ENCODE measurements at places on chromosomes 13 and 19. TPM values are rescaled to one million over a fixed set of nuclear protein-coding genes. Genes with fewer than 3 reads are reported as not detected.

Gene ZNF813
- 0.81 TPM for total RNA-seq

Gene ZNF177
- total RNA-seq, result 3.0 TPM

Gene NECTIN2
- total RNA-seq, result 83.9 TPM

Gene PSG7
- not detected for total RNA-seq

Gene WIZ
- 19.7 TPM for total RNA-seq

Gene LILRA1
- 0.69 TPM for total RNA-seq

Gene CD70
- total RNA-seq, result not detected

Gene ALOX5AP
- total RNA-seq, result 9.6 TPM

Gene CEACAM20
- total RNA-seq, result not detected

Gene LILRA5
- total RNA-seq, result 3.2 TPM

Gene NCR1
- total RNA-seq, result not detected

Gene CGB5
- total RNA-seq, result not detected

Gene NUDT19
- total RNA-seq, result 19.4 TPM

Gene ZNF563
- 4.8 TPM for total RNA-seq

Gene YJEFN3
- 2.4 TPM for total RNA-seq

Gene COX7A1
- total RNA-seq, result 2,771 TPM

Gene ZNF823
- total RNA-seq, result 5.7 TPM

Gene BEST2
- not detected for total RNA-seq

Gene ZNF607
- 3.0 TPM for total RNA-seq

Gene ZNF490
- 6.0 TPM for total RNA-seq

Gene KCTD4
- total RNA-seq, result not detected
